ENCODE measurements at places on chromosomes 1 and 21.
A peak's percentile ranks its signal among the peaks of the same experiment; 100 is the strongest.

- DNase-seq: no peak
Observed at GRCh38 chr1:154953611-154954038, 2.3 kb downstream of the PBXIP1 start.

- no peak for DNase-seq
Observed at GRCh38 chr1:64845831-64846425, 101.1 kb downstream of the RAVER2 start.

- no peak for DNase-seq
Observed at GRCh38 chr1:247113733-247114271, 9.6 kb upstream of the ZNF669 start.

DNA sequence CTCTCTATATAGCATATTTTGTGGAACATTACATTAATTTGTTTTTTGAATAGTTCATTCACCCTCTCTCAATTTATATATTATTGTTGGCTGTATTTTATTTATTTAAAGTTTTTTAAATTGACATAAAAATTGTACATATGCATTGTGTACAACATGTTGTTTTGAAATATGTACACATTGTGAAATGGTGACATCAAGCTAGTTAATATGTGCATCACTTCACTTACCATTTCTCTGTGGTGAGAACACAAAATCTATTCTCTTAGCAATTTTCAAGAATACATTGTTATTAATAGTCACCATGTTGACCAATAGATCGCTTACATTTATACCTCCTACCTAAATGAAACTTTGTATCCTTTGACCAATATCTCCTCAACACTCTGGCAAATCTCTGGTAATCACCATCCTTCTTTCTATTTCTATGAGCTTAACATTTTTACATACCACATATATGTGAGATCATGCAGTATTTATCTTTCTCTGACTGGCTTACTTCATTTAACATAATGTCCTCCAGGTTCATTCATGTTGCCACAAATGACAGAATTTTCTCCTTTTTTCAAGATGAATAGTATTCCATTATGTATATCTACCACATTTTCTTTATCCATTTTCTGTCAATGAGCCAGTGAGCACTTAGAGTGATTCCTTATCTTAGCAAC is 180.9 kb upstream of the DEPDC1 start:
- no peak for DNase-seq

DNA sequence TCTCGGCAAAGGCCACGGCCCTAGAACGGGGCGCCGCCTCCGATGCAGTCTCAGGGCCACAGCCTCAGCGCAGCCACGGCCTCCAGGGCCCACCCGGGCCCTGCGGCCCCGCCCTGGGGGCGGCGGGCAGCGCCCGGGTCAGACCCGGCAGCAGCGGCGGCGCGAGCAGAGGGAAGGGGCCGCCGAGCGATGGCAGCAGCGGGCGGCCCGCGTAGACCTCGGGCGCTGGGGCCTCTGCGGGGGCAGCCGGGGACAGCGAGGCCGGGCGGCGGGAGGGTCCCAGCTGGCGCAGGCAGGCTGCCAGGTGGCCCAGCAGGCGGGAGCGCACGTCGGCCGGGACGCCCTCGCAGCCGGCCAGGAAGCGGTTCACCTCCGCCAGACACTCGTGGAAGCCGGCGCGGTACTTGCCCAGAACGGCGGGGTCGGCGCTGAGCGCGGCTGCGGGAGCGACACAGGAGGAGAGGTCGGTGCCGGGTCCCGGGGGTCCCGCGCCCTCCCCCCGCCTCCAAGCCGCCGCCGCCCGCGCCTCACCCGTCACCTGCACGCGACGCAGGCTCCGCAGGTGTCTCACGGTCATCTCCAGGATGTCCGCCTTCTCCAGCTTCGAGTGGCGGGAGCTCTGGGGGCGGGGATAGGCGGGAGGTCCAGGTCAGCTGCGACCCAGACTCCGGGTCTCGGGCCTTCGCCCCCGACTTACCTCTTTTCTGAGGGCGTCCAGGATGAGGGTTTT is 737 bp downstream of the HES4 start:
- no peak for DNase-seq

GRCh38 chr1:56576880-56577405 is 2.4 kb downstream of the PLPP3 start:
- peak; percentile 44 for DNase-seq

DNA sequence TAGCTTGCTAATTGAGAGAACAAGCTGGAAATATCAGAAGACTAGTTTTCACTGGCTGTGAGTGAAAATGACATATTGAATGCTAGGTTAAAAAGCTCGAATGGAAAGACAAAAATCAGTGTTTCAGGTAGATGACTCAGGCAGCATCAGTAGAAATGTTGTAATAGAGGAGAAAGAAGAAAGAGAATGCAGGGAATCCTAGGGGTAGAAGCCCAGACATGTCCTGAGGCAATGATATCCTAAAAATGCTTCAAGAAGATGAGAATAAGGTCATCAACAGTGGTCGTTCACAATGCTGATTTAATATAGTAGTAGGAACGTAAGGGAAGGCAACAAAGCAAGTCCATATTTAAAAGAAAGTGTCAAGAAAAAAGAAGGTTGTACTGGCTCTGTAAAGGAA is 96.7 kb upstream of the HP1BP3 start:
- DNase-seq: no peak

GRCh38 chr1:1400576-1401456 is 1.7 kb upstream of the CCNL2 start:
- peak; percentile 93 for DNase-seq

GRCh38 chr1:110148961-110149360 is 1.3 kb upstream of the SLC6A17 start:
- no peak for DNase-seq

DNA sequence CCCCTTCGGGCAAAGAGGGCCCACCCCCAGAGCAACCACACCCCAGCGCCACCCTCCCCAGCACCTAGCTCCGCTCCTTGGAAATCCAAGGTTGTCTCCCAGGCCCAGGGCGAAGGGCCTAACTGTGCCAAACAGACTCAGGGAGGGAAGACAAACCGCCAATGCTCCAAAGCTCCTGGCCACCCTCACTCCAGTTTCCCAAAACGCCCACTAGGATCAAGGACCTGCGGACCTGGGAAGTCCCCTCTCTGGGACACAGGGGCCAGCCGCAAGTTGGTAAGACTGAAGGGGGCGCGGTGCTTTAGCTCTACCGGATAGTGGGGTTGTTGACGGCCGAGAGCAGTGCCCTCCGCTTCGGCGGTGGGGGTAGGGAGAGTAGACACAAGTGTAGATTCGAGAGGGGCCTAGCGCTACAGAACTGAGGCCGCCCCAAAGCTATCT is 581 bp downstream of the IRF6 start:
- no peak for DNase-seq

DNA sequence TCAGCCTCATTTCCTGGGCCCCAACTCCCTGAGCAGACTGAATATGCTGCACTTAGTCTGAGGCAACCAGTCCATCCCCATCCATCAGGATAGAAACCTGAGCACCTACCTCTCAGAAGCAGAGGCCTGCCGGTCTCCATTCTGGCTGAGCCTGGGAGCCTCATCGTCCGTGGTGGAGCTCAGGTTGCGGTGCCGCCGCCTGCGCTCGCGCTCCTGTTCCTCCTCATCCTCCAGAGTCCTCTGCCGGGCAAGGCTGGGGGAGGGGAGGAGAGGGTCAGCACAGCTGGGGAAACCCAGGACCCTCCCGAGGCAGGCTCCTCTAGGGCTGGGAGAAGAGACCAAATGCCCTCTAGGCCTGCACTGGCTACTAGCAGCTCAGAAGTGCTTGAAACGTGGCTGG is 10.1 kb downstream of the LAD1 start:
- no peak for DNase-seq

- no peak for DNase-seq
Observed at GRCh38 chr1:226988334-226988666, 48.2 kb downstream of the COQ8A start.

GRCh38 chr21:25234857-25235801 is 372.2 kb downstream of the MRPL39 start:
- no peak for DNase-seq

- no peak for DNase-seq
Observed at GRCh38 chr1:79648126-79648525, 641.6 kb upstream of the ADGRL4 start.

GRCh38 chr21:17414766-17415165 is 98.1 kb upstream of the CXADR start:
- DNase-seq: no peak

DNA sequence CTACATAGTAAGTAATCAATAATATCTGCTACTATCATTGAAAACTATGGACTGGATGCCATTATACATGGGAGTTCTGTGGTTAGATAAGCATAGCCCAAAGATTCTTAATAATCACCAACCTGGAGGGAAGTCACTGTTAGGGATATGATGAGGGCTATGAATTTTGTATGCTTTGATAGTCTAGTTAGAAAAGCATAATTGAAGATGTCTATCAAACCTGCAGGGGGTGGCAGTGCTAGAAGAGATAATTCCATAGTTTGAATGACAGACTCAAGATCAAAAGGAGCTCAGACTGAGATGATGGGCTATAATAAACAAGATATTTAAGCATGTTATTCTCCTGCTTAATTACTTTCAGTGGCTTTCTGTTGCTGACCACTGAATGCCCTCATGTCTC is 15.4 kb upstream of the COA6 start:
- DNase-seq: no peak

DNA sequence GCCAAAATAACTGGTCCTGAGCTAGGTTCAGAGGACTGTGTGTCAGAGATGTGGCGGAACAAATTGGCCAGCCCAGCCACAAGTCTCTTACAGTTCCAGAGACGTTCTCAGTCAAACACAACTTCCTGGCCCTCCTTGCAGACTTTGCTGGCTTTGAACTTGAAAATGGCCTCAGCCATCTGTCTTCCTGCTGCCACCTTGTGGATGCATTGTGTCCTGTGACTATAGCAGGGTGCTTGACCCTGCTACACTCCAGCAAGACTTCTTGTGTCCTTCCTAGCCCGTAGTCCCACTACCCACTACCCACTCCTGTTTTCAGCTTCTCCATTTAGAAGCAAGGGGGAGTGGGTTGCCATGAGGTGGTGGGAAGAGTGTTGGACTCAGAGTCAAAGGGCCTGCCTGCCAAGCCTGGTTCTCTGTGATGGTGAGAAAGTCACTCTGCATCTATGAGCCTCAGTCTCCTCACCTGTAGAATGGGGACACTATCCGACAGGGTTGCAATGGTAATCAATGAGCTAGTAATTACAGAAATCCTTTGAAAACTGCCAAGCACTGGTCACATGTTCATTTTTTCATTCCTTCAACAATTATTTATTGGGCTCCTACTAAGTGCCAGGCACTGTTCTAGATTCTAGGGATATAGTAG is 109.9 kb downstream of the IGSF21 start:
- peak; percentile 33 for DNase-seq

GRCh38 chr1:40977716-40978115 is 1.8 kb upstream of the CTPS1 start:
- DNase-seq: no peak

GRCh38 chr1:117661027-117661426 is 55.2 kb downstream of the TENT5C start:
- no peak for DNase-seq

GRCh38 chr1:238672262-238672661 is 714.1 kb upstream of the CHRM3 start:
- no peak for DNase-seq

DNA sequence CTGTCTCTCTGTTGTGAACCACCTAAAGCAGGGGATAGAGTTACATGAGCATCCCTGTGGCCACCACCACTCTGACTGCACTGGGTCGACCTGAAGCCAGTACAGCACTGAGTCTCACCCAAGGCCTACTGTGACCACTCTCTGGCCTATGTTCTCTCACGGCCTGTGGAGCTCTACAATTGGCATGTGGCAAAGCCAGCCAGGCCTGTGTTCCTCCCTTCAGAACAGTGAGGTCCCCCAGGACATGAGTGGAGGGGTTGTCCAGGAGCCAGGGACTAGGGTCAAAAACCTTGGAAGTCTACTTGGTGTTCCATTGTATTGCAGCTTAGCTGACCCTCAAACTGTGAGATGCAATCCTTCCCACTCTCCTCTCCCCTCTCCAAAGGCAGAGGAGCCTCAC is 42.7 kb upstream of the FMO3 start:
- DNase-seq: no peak

GRCh38 chr1:215669806-215670491 is 102.8 kb downstream of the KCTD3 start:
- no peak for DNase-seq

GRCh38 chr1:207241164-207241934 is 80.1 kb upstream of the CD55 start:
- peak; percentile 89 for DNase-seq

DNA sequence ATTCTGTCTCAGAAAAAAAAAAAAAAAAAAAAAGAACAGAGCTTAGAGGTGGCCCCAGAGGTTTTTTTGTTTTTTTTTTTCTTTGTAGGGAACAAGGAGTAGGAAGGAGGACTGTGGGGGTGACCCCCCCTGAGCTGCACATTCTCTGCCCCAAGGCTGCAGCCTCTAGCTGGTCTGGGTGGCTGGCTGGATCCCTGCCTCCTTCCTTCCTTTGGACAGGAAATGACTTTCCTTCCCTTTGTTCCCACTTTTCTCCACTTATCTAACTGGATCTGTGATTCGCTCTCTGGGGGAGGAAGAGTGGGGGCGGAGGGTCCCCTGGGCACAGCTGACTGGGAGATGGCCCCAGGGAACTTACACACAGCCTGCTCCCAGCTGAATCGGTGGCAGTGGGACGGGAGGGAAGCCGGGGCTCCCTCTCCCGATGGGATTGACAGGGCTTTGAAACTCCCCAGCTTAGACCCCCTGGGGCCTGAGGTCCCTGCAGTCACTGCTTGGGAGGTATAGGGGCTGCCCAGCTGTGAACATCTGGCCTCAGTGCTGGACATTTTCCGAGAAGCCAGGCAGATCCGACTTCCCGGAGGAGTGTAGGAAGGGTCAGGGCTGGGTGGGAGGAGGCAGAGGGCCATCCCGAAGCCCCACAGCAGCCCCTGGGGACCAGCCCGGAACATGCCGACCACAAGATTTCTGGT is 2.1 kb downstream of the FBLIM1 start:
- DNase-seq: no peak

- no peak for DNase-seq
Observed at GRCh38 chr1:67745875-67746698, 61.1 kb downstream of the GADD45A start.

GRCh38 chr21:32246571-32247140 is 32.2 kb downstream of the MIS18A start:
- DNase-seq: no peak

DNA sequence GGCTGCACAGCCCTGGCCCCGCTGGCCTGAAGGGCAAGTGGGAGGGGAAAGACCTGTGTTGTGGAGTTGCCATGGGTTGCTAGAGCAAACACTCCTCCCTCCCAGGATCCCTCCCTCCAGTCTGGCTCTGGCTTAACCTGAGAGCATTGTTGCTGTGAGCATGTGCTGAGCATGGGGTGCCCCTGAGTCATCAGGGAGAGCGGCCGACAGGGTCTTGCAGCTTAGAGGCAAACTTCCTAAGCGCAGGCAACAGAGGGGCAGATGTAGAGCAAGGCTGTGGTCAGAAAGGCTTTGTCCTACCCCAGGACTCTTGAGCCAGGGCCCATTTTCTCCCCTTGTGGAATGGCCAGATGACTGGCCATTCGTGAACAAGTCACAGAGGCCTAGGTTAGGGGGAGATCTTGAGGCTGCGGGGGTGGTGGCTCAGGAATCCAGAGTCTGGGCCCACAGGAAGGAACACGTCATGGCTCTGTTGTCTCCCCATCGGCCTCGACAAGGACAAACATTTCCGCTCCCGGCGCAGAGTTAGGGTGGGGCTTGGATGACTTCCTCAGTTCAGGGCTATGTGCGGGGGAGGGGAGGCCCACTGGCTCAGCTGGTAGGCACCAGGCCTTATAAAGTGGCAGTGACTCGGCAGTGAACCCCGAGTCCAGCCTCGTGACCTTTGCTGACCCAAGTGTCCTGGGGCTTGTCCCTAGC is 362 bp upstream of the DYNLT4 start:
- peak; percentile 98 for DNase-seq

- no peak for DNase-seq
Observed at GRCh38 chr1:234241941-234242490, 131.2 kb upstream of the COA6 start.

- no peak for DNase-seq
Observed at GRCh38 chr1:172977296-172978017, 73.3 kb downstream of the TNFSF18 start.

Data from HepG2 (cell line).